ENCODE measurements at places on chromosomes 7 and 10.

DNA sequence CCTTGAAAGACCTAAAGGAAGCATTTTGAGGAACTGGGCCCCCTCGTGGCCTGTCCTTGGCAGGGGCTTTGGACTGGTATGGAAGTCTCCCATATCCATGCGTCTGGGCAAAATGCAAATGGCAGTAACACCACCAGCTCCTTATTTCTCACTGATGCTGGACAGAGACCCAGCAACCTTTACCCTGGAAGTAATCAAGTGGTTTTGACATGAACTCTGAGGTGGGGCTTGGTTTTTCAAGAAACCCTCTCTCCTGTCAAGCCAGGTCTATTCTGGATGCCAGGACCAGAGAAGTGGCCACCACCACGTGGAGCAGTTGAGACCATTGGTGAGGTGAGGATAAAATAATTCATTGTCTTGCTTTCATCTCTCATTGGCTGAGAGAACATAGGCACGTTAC, 84.4 kb downstream of the OTUD1 start:
- no peak for DNase-seq

DNA sequence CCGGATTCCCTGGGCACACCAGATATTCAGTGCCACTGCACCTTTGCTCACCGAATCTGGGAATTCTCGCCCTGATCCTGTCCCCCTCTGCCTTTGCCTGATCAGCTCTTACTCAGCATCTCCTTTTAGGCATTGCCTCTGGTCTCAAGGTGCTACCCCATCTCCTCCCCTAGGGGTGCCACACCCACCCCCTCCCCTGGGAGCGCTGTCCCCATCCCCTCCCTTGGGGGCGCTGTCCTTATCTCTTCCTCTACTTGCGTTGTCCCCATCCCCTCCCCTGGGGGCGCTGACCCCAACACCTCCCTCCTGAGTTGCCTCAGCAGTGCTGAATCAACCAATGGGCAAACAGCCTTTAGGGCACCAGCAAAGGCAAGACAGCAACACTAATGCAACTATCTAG, 686.9 kb upstream of the FOXK1 start:
- no peak for DNase-seq

GRCh38 chr10:71837098-71837827, 13.8 kb downstream of the PSAP start:
- no peak for DNase-seq

DNA sequence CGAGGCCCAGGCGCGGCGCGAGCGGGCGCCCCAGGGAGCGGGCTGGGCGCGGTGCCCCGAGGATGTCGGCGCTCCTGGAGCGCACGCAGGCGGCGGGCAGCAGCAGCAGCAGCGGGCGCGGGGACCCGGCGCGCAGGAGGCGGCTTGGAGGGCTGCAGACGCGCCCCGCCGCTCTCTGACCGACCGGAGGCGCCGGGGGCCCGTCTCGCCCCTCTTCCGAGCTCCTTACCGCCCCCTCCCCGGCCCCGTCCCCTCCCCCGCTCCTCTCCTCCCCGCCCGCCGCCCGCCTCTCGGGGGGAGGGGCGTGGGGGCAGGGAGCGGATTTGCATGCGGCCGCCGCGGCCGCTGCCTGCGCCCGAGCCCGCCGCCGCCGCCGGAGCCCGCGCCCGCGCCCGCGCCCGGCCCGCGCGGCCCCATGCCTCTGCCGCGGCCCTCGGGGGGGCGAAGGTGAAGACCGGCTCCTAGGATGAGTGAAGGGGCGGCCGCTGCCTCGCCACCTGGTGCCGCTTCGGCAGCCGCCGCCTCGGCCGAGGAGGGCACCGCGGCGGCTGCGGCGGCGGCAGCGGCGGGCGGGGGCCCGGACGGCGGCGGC, at the start of gene NRG3:
Gene NRG3 (plus strand): TSS at position 320 of the 592 bp plus-strand sequence.
- no peak for DNase-seq

DNA sequence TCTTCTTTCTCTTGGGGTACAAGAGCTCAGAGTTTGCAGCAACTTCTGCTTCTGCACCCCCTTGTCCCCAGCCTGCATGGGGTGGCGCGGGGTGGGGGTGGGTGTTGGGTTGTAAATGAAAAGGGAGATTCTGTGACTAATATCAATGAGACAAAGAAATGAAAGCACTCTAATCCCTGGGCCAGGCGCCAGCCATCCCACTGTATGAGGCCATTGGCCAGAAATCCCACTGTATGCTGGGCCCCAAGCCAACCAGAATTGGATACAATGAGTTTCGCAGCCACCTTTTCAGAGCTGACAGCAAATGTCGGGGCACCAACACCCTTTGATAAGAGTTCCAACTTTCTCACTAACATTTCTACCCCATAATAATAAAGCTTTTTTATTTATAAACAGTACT, 10.9 kb upstream of the PTN start:
- no peak for DNase-seq

- peak; percentile 62 for DNase-seq
Measured at GRCh38 chr7:102286237-102287110, at the start of gene SH2B2. SH2B2 (plus strand) TSS chr7:102286868; CDS start chr7:102300551, 13,683 bp downstream.

All from CD4-positive, alpha-beta T cell treated with Interleukin-21 for 1 hour (primary cell).